Fibroblast of skin of back (primary cell): ENCODE measurements at places on chromosomes 11 and 22.
A peak's percentile ranks its signal among the peaks of the same experiment; 100 is the strongest.

- DNase-seq = no peak
These were observed 891.2 kb downstream of the KCNA4 start for GRCh38 chr11:29125606-29126005.

DNA sequence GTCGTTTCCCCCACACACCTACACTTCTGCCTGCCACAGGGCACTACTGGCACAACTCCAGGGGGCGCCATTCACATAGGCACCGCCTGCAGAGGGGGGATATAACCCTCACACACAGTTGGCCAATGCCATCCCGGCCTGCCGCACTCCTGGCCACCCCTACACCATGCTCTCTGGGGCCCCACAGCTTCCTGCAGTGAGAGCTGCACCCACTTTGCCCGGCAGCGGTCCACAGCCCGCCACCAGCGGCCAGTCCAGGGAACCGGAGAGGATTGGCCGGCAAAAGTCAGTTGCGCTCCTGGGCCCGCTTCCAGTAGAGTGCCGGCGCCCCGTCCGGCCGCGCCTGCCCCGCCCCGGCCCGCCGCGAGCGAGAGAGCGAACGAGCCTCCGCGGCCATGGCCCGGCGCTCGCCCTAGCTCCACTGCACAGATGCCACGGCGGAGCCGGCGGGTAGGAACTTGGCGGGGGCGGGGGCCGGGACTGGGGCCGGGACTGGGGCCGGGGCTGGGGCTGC is 25.6 kb upstream of the SUSD2 start:
- DNase-seq = peak; percentile 67

DNA sequence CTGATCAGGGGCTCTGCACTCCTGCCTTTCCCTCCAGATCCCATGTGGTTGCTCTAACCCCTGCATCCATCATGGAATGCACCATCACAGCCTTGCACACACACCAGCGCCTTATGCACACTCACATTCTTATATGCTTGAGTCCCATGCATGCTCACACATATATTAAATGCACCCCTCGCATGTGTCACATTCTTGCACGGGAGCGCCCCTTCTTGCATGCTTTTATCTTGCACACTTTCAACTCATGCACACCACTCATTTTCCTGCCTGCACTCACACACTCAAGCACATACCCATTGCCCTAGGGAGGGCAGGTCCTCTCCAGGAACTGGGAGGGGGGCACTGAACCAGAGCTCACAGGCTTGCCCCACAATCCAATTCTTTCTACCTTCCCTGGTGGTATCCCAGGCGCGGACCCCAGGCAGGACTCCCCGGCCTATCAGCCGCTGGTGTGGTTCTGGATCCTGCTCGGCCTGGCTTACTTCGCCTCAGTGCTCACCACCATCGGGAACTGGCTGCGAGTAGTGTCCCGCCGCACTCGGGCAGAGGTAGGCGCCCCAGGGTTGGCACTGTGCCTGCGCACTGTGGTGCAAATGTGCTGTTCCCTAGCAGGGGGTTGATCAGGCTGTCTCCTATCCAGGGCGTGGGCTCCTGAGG is 2.3 kb upstream of the CATSPERZ start:
- no peak for DNase-seq

DNA sequence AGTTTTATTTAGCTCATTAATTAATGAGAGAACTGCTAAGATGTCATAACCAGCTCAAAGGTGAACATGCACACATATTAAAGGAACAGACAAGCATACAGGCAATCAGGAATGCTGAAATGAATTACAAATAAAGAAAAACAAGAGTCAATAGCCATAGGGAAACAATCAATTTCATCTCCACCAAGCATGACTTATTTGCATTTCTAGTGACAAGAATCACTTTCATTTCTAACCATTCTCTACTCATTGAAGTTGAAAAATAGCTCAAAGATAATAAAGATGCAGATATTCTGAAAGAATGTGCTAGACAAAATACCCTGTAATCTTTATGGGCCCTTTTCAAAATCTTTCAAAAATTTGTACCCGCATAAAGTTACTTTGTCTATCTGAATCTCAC is 23.2 kb downstream of the ISX start:
- DNase-seq = no peak

DNA sequence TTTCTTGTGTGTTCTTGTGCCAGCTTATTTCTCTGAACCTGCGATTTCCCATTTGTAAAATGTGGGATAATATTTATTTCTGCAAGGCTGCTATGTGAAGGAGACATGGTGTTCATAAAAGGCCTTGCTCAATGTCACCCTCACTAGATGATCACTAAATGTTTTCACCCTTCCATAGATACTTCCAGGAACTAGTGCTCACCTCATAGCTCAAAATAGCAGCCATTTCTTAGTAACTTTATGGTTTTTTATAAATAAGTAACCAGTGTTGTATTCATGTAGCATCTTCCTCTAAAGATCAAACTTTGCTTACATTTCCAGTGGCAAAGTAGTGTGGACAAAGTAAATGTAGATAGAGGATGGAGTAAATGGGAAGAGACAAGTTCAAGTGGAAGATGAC is 23.8 kb downstream of the SYTL2 start:
- no peak for DNase-seq

- DNase-seq = no peak
These were observed 43.9 kb downstream of the RELT start for GRCh38 chr11:73420136-73420535.

GRCh38 chr11:110761991-110762390 is 49.8 kb upstream of the ARHGAP20 start:
- no peak for DNase-seq

DNA sequence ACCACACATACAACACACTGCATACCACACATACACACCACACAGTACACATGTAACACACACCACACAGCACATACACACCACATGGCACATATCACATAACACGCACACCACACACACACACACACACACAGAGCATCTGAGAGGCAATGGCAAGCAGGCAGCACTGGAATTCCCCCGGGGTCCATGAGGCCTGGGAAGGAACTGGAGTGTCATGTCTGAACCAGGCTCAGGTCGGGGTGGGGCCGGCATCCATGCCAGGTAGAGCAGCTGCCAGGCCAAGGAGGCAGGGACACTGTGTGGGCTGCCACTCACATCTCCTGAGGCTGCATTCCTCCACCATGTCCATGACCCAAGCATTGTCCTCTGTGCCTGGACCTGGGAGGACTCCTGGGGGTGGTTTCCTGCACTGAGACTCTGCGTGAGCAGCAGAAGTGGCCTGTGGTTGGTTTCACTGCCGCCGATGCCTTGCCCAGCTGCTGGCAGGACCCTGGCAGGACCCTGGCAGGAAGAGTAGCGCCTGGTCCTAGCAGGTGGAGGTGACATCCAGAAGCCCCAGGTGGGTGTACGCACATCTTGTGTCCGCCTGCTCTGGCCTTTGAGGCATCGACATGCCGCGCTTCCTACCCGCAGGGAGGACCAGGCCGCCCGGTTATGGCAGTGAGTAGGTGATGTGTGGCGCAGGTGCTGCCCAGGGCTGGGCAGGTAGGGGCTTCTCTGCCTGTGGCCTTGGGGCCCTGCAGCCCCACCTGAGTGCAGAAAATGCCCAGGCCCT is 1280.4 kb downstream of the TBC1D22A start:
- DNase-seq = no peak

DNA sequence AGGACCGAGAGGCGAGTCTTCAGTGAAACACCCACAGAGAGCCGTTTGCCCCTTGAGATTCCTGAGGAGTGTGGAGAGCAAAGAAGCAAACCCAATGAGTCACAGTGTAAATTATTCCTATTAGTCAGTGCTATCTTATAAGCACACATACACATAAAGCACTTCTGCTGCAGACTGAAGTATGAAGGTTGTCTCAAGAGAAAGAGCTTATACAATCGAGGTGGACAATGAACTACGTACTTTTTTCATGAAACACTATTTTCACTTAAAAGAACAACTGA is 37.3 kb downstream of the GALNT18 start:
- peak; percentile 89 for DNase-seq

GRCh38 chr11:19938169-19938856 is 222.0 kb downstream of the DBX1 start:
- peak; percentile 61 for DNase-seq

DNA sequence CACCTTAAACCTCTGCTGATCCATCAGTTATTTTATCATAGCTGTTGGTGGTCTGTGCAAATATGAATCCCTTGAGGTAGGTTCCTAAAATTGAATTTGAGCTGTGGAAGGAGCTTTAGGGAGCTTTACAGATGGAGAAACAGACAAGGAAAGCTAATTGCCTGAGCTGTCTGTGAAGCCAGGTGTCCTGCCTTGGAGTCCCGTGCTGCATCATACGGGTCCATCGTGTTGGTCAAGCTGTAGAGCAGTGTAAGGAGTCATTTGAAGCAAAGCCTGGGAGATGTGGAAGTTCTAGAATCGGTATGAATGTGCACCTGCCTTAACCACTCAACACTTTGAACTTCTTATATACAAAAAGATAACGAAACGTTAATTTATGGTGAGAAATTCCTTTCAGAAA is 1.0 kb downstream of the POLA2 start:
- no peak for DNase-seq

DNA sequence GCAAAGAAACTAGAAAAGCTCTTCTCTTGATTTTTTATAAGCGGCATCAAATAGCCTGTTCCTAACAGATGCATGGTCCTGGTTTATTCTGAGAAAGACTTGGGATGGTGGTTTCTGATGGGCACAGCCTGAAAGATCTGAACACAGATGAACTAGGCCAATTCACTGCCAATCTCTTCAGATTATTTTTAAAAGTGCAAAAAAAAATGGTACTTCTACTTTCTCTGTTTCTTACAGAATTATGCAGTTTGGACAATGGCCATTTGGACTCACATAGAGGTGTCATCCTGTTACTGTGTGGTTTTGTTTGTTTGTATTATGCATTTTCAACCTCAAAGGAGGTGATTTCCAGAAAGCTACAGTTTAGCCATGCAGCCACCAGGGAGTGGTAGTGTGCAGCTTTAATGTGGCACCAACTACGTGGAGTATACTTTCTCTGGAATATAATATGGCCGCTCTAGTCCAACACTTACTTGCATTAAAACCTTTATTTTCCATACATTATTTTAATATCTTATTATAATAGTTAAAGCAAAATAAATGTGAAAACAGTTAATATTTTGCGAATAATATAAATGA is 469.8 kb upstream of the KIRREL3 start:
- no peak for DNase-seq

- no peak for DNase-seq
These were observed 42.6 kb upstream of the SCUBE2 start for GRCh38 chr11:9133956-9134355.

- no peak for DNase-seq
These were observed 18.6 kb upstream of the FOLR1 start for GRCh38 chr11:72173291-72173690.
